ENCODE measurements at places on chromosomes 1 and 21. TPM values are rescaled to one million over a fixed set of nuclear protein-coding genes. Genes with fewer than 3 reads are reported as not detected.
A peak's percentile ranks its signal among the peaks of the same experiment; 100 is the strongest.

- no peak for DNase-seq
Measured at GRCh38 chr1:113830039-113830438, 17.8 kb upstream of the RSBN1 start.

GRCh38 chr1:73161418-73161817, 879.1 kb upstream of the NEGR1 start:
- no peak for DNase-seq

DNA sequence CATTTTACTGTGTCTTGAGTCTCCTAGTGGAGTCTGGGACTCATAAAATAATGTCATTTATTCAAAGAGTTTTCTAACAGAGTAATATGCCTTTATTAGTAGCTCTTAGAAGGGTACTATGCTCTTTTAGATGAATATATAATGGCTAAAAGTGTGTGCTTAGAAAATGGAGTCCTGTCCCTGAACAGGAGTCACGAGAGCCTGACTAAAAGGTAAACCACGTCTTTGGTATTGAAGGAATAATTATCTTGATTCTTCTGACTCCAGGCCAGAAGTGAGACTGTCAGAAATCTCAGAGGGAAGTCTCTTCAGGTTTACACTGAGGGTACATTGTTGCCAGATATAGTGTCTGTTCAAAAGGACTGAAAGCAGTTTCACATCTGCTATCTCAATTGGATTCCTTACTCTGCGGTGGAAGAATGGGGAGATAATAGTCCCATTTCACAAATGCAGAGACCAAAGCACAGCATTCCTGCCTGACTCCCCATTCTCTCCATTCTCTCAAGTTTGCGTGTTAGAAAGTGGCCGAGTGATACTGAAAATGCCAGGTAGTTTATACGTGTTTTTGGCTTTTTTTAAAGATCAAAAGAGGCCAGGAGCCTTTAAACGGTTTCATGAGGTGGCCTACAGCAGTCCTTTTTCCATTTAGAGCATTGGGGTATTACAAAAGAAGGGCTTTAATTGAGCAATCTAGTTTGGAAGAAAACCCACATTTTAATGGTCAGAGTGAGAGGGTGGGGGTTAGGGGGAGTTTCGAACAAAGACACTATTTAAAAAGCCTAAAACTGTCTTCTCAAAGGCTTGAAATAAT, 176.6 kb downstream of the VPS13D start:
- peak; percentile 49 for DNase-seq

DNA sequence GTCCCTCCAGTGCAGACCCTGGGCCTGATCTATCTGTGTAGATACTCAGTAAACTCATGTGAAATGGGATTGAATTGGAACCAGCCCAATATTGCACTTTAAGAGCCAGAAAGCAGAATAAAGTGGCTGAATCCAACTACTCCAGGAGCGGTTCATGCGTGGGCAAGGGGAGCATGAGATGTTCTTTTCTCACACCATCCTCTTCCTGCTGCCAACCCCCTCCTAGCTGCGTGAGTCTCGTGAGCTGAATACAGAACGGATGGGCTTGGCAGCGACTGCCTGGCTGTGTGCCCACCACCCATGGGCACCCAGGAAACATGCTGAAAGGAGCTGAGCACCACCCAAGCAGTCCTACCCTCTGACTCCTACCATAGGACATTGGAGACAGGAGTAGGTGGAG, 128.3 kb downstream of the ELAVL4 start:
- no peak for DNase-seq

GRCh38 chr21:33314111-33314510, 10.7 kb upstream of the IFNAR1 start:
- peak; percentile 83 for DNase-seq

TMIGD3 gene
- total RNA-seq, result not detected

TRIM63 gene
- 0.12 TPM for total RNA-seq

All from RPMI7951 (cell line).